ENCODE measurements at places on chromosomes 16 and 17.

DNA sequence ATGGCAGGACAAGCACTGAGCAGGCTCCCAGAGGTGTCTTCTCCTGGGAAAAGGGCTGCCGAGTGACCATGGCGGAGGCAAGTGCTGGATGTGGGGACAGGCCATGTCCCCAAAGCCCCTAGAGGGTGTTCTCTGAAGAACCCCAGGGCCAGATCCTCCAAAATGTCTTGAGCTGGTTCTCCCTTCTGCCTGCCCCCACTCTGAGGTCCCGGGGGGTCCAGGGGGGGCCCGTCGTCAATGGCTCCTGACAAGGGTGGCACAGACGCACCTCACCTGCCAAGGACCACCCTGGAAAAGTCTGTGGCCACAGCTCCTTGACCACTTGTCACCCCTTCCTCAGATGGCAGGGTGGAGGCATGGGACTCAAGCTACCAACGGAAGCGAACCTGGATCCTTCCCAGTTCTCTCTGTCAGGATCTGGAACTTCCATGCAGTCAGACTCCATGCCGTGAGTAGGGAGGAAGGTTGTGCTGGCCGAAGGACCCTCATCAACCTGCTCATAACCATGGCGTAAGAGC is 2.3 kb upstream of the MYO1C start:
- peaks cover 21% of the 10 kb centered on the region for H3K36me3 ChIP-seq
- no peak overlapping the region for H3K27ac ChIP-seq
- H3K27me3 ChIP-seq, result peaks cover 4% of the 10 kb centered on the region

DNA sequence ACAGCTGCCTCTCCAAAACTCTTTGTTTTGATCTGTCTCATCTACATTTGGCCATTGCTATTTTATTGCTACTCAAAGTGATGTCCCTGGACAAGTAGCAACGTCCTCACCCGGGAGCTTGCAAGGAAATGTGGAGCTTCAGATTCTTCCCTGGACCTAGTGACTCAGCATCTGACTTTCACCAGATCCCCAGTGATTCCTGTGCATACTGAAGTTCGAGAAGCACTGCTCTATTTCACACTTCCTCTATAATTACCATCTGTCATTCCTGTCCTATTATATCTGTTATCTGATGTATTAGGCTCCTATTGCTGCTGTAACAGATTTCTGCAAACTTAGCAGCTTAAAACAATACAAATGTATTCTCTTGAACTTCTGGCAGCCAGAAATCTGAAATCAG is 28.5 kb upstream of the VAT1L start:
- no peak overlapping the region for H3K4me3 ChIP-seq
- H3K27me3 ChIP-seq, result no peaks in the 10 kb centered on the region
- DNase-seq, result no peak
- no peaks in the 10 kb centered on the region for H3K4me1 ChIP-seq
- no peaks in the 10 kb centered on the region for H3K36me3 ChIP-seq

DNA sequence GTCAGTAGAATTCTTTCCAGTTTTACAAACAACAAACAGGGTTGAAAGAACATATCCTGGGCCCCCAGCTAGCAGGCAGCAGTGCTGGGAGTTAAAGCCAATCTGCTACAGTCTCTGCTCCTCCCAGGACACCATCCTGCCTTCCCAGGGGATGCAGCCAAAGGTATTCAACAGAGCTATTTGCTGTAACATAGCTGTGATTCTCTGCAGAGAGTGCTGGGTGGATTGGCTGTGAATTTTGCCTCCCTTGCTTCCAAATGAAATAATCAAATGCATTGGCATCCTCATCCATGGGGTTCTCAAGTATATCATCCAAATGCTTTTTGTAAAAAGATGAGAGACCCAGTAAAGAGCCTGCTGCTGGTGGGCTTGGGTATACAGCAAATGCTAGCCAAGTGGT is 124.3 kb downstream of the NPIPB5 start:
- H3K4me3 ChIP-seq, result no peak overlapping the region
- no peaks in the 10 kb centered on the region for H3K4me1 ChIP-seq
- H3K36me3 ChIP-seq, result no peaks in the 10 kb centered on the region
- H3K27ac ChIP-seq, result no peak overlapping the region
- no peaks in the 10 kb centered on the region for H3K27me3 ChIP-seq

DNA sequence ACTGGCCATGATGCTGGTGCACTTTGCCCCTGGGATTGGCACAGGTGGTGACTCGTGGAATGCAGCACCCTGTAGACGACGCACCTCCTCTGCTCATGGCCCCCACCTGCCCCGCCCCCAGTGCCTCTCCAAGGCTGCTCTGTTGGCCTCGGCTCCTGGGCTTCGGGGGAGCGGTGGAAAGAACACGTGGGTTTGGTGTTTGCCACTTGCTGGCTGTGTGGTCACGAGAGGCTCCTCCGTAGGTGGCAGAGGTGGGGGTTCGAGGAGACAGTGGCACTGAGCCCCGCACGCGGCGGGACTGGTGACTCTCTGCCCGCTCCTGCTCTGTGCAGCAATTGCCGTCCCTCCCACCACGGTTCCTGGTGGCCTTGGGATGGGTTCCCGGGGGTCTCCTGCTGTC is 82.8 kb upstream of the ZNF750 start:
- no peak overlapping the region for H3K4me3 ChIP-seq
- peaks cover 6% of the 10 kb centered on the region for H3K4me1 ChIP-seq
- peaks cover 38% of the 10 kb centered on the region for H3K36me3 ChIP-seq

Measured in natural killer cell (primary cell).